ENCODE measurements at places on chromosomes 4 and X.
A peak's percentile ranks its signal among the peaks of the same experiment; 100 is the strongest.

GRCh38 chr4:160129439-160129838 lies 1026.6 kb downstream of the RAPGEF2 start:
- no peak for DNase-seq

- DNase-seq = peak; percentile 98
These were observed 35.9 kb upstream of the CXCL8 start for GRCh38 chr4:73704314-73705055.

DNA sequence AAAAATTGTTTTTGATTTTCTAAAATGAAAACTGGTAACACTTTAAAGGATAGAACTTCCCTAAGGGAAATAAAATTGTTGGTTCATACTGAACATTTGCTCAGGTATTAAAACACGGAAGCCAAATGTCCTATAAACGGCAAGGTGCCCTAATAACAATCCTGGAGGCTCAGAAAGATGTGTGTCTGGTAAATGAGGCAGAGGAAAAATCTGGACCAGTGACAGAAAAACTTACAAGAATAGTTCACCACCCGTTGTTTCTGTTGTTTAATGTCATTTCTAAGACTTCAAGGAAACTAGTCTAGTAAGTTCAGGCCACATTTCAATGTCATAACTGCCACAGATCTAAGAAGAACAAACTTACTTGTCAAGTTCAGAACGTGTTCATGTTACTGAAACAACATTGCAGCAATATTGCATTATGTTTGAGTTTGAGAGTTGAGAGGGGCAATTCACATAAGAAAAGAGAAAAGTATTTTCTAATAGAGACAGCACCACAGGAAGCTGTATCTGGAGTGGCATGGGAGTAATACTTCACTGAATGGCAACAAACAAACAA lies 476.6 kb downstream of the GRXCR1 start:
- DNase-seq = no peak

- DNase-seq = no peak
These were observed 43.1 kb upstream of the WDR1 start for GRCh38 chr4:10159671-10160070.

- no peak for DNase-seq
These were observed 1189.6 kb downstream of the PCDH18 start for GRCh38 chr4:136342666-136343065.

- DNase-seq = no peak
These were observed 1.6 kb downstream of the OTUD4 start for GRCh38 chr4:145178740-145179280.

Measured in AG04449 (cell line).